ENCODE measurements at places on chromosomes 7 and 10. TPM values are rescaled to one million over a fixed set of nuclear protein-coding genes. Genes with fewer than 3 reads are reported as not detected.

Gene FEZF1
- not detected for total RNA-seq

Gene CYTH3
- 20.8 TPM for total RNA-seq

- H3K27me3 ChIP-seq: no peaks in the 10 kb centered on the region
- H3K4me1 ChIP-seq: no peaks in the 10 kb centered on the region
- H3K36me3 ChIP-seq: no peaks in the 10 kb centered on the region
- no peak overlapping the region for H3K4me3 ChIP-seq
- DNase-seq: peak; percentile 73
Measured at GRCh38 chr7:91034459-91035368, 229.5 kb upstream of the FZD1 start.

GRCh38 chr7:148084138-148084537 lies 506.4 kb upstream of the C7orf33 start:
- H3K4me1 ChIP-seq: no peaks in the 10 kb centered on the region
- no peak overlapping the region for H3K4me3 ChIP-seq
- peak; percentile 76 for DNase-seq
- no peaks in the 10 kb centered on the region for H3K36me3 ChIP-seq
- H3K27me3 ChIP-seq: no peaks in the 10 kb centered on the region
- no peak overlapping the region for H3K27ac ChIP-seq

Gene AGFG2
- 38.6 TPM for total RNA-seq
